ENCODE measurements at places on chromosomes 11 and 22. TPM values are rescaled to one million over a fixed set of nuclear protein-coding genes. Genes with fewer than 3 reads are reported as not detected.

The FAM111B gene
- 0.42 TPM for total RNA-seq

The CELF1 gene
- total RNA-seq, result 64.8 TPM

The APOBEC3B gene
- 10.3 TPM for total RNA-seq

The NCR3LG1 gene
- total RNA-seq, result 1.6 TPM

Measured in heart left ventricle (tissue), 16 donors.